T-cell (primary cell): ENCODE measurements at places on chromosomes 16 and 17.

- no peak overlapping the region for H3K4me3 ChIP-seq
- H3K27ac ChIP-seq = no peak overlapping the region
- no peaks in the 10 kb centered on the region for H3K27me3 ChIP-seq
- H3K4me1 ChIP-seq = no peaks in the 10 kb centered on the region
These were observed 1339.3 kb upstream of the GOT2 start for GRCh38 chr16:60073376-60073775.

- no peak overlapping the region for H3K4me3 ChIP-seq
- DNase-seq = no peak
- H3K36me3 ChIP-seq = peaks cover 4% of the 10 kb centered on the region
- no peaks in the 10 kb centered on the region for H3K4me1 ChIP-seq
These were observed 31.1 kb upstream of the COX10 start for GRCh38 chr17:14038206-14038605.

DNA sequence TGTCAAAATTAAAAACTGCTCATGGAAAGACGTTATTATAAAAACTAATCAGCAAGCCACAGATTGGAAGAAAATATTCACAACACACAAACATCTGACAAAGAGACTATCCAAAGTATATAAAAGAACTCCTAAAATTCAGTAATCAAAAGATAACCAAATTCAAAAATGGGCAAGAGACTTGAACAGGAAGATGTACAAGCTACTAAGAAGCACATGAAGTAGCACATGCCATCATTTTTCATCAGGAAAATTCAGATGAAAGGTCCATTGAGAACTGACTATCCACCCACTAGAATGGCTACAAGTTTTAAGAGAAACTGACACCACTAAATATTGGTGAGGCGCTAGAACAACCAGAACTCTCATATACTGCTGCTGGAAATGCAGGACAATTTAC is 3.4 kb upstream of the HLF start:
- no peak overlapping the region for H3K27ac ChIP-seq
- H3K36me3 ChIP-seq = no peaks in the 10 kb centered on the region
- DNase-seq = no peak
- no peak overlapping the region for H3K4me3 ChIP-seq
- peaks cover 11% of the 10 kb centered on the region for H3K27me3 ChIP-seq

DNA sequence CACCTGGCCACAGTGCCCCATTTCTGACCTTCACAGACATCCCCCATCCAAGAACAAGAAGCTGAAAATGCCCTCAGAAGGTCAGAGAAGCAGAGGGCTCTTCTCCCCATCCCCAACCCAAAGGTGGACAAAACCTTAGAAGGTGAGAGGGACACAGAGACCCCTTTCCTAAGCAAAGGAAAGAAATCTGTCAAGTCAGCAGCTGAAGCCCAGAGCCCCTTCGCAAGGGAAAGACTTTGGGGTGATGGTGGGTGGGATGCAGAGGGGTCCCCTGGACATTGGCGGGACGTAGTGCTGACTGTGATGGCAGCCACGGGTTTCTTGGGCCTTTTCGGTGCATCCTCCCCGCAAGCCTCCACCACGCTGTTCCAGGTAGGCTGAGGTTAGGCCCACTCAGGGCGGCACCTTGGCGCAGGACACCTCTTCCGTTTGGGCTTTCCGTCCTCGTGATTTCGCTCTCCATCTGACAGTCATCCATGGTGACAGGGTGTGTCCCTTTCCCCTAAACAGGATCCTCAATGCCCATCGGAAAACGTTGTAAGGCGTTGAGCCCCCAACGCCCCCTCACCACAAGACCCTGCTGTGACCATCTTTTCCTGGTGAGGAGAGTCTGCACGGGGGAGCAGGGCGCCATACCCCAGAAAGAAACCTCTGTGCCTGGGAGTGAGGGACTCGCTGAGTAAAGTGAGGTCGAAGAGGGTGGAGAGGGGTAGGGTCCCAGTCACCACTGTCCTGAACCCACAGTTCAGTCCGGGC is 10.7 kb upstream of the GSDMA start:
- H3K36me3 ChIP-seq = no peaks in the 10 kb centered on the region
- H3K27ac ChIP-seq = peak overlapping the region; percentile 45
- DNase-seq = no peak
- H3K27me3 ChIP-seq = no peaks in the 10 kb centered on the region
- peak overlapping the region; percentile 55 for H3K4me3 ChIP-seq

- DNase-seq = no peak
- no peaks in the 10 kb centered on the region for H3K4me1 ChIP-seq
- H3K36me3 ChIP-seq = no peaks in the 10 kb centered on the region
- no peak overlapping the region for H3K27ac ChIP-seq
These were observed 939 bp upstream of the CCL2 start for GRCh38 chr17:34254146-34254545.

DNA sequence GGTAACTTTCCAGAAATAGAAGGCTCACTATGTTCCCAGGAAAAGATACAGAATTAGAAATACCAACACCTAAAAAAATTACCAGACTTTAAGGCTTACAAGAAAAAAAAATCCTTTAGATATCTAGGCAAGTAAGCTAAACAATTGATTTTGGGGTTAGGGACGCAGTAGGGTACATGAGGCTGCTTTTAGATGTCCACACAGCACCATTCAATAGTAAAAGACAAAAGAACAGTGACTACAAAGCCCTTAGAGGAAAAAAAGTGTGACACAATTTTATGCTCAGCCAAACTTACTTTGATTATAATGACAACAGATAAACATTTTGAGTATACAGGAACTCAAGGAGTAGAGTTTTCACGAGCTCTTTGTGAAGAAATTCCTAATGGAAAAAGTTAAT is 29.9 kb downstream of the METTL16 start:
- no peak for DNase-seq
- H3K27ac ChIP-seq = peak overlapping the region; percentile 21
- H3K4me3 ChIP-seq = no peak overlapping the region
- peaks cover 10% of the 10 kb centered on the region for H3K36me3 ChIP-seq
- H3K27me3 ChIP-seq = no peaks in the 10 kb centered on the region

DNA sequence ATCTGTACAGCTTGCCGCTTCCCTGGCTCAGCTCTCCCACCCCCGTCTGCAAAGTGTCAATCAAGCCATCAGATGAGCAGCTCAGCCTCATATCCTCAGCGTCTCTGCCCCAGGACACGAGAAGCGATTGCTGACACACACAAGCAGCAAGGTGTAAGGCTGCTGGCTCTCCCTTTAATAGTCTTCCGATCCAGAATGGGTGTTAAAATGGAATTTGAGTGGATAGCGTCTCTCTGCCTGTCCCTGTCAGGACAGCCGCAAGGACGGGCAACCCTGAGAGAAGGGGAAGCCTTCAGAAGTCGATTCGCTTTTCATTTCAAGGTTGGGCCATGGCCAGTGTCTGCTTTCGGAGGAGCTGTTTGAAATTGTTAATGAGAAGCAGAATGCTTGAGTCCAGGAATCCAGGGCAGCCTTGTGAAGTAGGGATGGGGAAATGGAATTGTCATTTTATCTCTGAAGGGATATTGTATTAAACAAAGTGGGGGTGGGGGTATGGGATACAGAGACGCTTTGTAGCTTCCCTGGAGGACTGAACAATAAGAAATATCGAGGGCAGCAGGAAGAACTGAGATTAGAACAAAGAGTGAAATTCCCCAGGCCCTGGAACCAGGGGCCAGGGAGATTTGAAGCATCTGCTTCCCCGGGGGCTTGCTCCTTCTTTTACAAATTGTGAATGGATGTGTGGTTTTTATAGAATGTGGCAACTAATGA is 4.7 kb upstream of the PIPOX start:
- no peak for DNase-seq
- H3K4me3 ChIP-seq = no peak overlapping the region
- no peak overlapping the region for H3K27ac ChIP-seq
- H3K36me3 ChIP-seq = no peaks in the 10 kb centered on the region
- H3K4me1 ChIP-seq = no peaks in the 10 kb centered on the region

DNA sequence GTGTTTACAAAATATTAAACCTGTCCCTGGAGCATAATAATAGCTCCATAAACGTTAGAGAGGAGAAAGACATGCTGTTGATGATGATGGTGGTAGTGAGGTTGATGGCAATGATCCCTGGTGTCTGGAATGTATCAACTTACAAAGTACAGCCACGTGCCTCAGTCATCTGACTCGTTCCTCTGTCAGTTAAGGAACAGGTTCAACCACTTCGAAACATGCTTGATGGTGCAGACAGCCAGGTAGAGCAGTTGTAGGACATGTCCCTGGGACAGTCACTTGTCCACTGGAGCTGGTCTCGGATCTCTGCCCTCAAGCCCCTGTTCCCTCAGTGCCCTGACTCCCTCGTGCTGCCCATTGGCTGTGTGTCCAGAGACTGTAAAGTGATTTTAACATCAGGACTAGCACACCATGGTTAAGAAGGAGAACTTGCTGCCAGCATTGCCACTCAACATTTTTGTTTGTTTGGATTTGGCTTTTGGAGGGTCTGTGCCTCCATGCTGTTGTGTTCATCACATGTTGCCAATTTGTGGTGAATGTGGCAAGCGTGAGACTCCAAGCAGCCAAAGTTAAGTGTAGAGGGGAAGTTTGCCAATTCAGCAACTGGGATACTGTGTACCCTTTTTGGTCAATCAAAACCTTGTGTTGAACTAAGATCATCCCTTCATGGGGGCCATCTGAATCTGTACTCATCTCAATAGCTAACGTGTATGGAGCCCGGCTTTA is 16.3 kb upstream of the SALL1 start:
- H3K36me3 ChIP-seq = no peaks in the 10 kb centered on the region
- H3K4me1 ChIP-seq = no peaks in the 10 kb centered on the region
- H3K27ac ChIP-seq = no peak overlapping the region
- H3K4me3 ChIP-seq = no peak overlapping the region
- H3K27me3 ChIP-seq = no peaks in the 10 kb centered on the region
- no peak for DNase-seq

DNA sequence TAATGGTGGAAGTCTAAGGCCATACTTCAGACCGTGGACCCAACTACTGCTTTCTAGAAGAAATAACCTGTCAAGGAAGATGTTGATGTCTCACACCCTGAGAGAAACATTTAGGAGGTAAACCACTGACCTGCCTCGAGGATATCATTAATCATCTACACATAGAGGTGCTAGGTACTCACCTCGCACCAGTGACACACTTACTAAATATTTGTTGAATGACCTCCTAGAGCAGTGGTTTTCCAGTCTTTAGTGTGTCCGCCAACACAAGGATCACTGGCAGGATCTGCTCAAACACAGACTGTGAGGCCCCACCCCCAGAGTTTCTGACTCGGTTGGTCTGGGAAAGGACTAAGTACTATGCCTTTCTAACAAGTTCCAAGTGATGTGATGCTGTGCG is 197.4 kb upstream of the CACNG5 start:
- no peak overlapping the region for H3K4me3 ChIP-seq
- peaks cover 6% of the 10 kb centered on the region for H3K36me3 ChIP-seq
- H3K27me3 ChIP-seq = no peaks in the 10 kb centered on the region
- H3K27ac ChIP-seq = no peak overlapping the region

DNA sequence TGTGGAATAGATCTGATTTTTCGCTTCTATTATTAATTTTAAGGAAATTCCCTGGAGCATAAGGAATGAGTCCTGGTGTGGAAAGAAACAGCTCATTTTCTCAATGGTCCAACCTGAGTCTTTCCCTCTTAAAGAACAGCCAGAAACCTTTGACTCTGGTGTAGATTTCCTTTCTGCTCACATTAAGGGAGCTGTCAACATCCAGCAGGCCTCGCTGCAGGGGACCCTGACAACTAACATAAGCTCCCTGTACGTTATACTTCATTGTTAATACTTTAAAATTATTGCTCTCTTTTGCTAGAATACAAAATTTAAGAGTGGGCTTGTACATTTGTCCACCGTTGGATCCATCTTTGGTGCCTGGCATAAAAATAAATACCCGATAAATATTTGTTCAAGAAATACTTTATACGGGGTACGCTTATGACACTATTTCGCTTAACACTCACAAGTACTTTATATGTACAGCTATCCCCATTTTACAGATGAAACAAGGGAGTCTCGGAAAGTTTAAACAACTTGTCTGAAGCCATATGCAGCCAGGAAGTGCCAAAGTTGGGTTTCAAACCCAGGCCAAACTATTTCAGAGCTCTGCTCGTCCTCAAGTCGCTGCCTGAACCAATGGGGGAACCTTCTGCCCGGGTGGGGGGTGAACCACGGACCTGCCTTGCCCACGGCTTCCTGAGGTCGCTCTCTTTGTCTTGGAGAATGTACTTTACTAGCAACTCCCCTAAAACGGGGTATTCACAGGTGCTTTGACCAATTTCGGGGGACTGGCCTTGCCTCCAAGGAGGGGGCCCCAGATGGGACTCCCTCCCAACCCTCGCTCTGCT is 611 bp downstream of the SMARCE1 start:
- no peak for DNase-seq
- peak overlapping the region; percentile 99 for H3K27ac ChIP-seq
- peak overlapping the region; percentile 92 for H3K4me3 ChIP-seq
- H3K4me1 ChIP-seq = peaks cover 17% of the 10 kb centered on the region
- H3K27me3 ChIP-seq = no peaks in the 10 kb centered on the region

- peaks cover 71% of the 10 kb centered on the region for H3K4me1 ChIP-seq
- peaks cover 12% of the 10 kb centered on the region for H3K36me3 ChIP-seq
- H3K27ac ChIP-seq = peak overlapping the region; percentile 44
These were observed 2.4 kb downstream of the ARHGDIA start for GRCh38 chr17:81868674-81869220.

GRCh38 chr16:52812678-52813556 is 239.8 kb downstream of the CHD9NB start:
- DNase-seq = no peak
- H3K4me3 ChIP-seq = no peak overlapping the region
- no peaks in the 10 kb centered on the region for H3K4me1 ChIP-seq
- no peak overlapping the region for H3K27ac ChIP-seq

DNA sequence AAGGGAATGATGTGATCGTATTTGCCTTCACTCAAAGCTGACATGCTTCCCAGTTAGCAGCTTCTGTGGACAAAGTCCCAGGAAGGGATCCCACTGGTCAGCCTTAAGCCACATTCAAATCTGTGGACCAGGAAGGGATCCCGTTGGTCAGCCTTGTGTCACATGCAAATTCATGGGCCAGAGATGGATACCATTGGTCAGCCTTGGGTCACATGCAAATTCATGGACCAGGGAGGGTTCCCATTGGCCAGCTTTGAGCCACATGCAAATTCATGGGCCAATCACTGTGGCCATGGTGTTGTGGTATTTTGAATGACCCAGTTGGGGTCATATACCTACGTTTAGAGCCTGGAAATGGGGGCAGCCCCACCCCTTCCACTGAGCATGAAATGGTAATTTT is 201.6 kb downstream of the HS3ST4 start:
- H3K4me1 ChIP-seq = no peaks in the 10 kb centered on the region
- no peak overlapping the region for H3K27ac ChIP-seq
- H3K27me3 ChIP-seq = peaks cover 2% of the 10 kb centered on the region
- H3K4me3 ChIP-seq = no peak overlapping the region
